ENCODE measurements at places on chromosomes 1 and 21. TPM values are rescaled to one million over a fixed set of nuclear protein-coding genes. Genes with fewer than 3 reads are reported as not detected.

Gene RPRD2
- 13.3 TPM for total RNA-seq

Gene TRAF5
- 15.9 TPM for total RNA-seq

Gene F3
- 7.4 TPM for total RNA-seq

Gene MTARC2
- total RNA-seq = 9.4 TPM

Gene PODN
- total RNA-seq = 43.3 TPM

Gene LCE1D
- total RNA-seq = not detected

Gene ILDR2
- under 0.01 TPM for total RNA-seq

Gene CRYBG2
- not detected for total RNA-seq

Gene ALX3
- not detected for total RNA-seq

Gene AMY1A
- not detected for total RNA-seq

Gene MYBPHL
- not detected for total RNA-seq

Gene OR2T33
- not detected for total RNA-seq

Gene AIM2
- total RNA-seq = 0.59 TPM

Gene FAM78B
- 0.29 TPM for total RNA-seq

Gene CFHR2
- not detected for total RNA-seq

Gene CRP
- total RNA-seq = not detected

Gene PARS2
- 7.4 TPM for total RNA-seq

Gene CAMTA1
- 38.0 TPM for total RNA-seq

Gene RGSL1
- not detected for total RNA-seq

Gene TMEM54
- 16.5 TPM for total RNA-seq

Gene LAMB3
- 9.7 TPM for total RNA-seq

Gene TFF3
- not detected for total RNA-seq

Gene EGLN1
- 32.1 TPM for total RNA-seq

Gene CR1L
- not detected for total RNA-seq

Gene OVAAL
- not detected for total RNA-seq

Gene SUSD4
- total RNA-seq = not detected

Gene MPC2
- 34.7 TPM for total RNA-seq

Gene CCDC190
- 1.1 TPM for total RNA-seq

Gene MFAP2
- 72.2 TPM for total RNA-seq

Gene ACTA1
- total RNA-seq = not detected

Gene HFM1
- 0.36 TPM for total RNA-seq

Gene ORC1
- 1.2 TPM for total RNA-seq

Gene HCRTR1
- not detected for total RNA-seq

Gene EBNA1BP2
- total RNA-seq = 50.7 TPM

Gene CCDC30
- 4.7 TPM for total RNA-seq

Gene KCNT2
- total RNA-seq = 10.5 TPM

Gene SYTL1
- total RNA-seq = under 0.01 TPM

Gene GBP6
- not detected for total RNA-seq

Gene PER3
- 24.2 TPM for total RNA-seq

Gene TTC24
- total RNA-seq = not detected

Gene CLCA1
- not detected for total RNA-seq

Gene LCK
- 0.29 TPM for total RNA-seq

Gene TRNP1
- 6.5 TPM for total RNA-seq

Gene TMCC2
- total RNA-seq = 2.9 TPM

Gene TRABD2B
- total RNA-seq = under 0.01 TPM

Gene ETV3L
- total RNA-seq = not detected

Gene DDAH1
- 89.6 TPM for total RNA-seq

Gene STPG1
- total RNA-seq = 7.4 TPM

Gene CD53
- 0.29 TPM for total RNA-seq

Gene PRKCZ
- total RNA-seq = 0.72 TPM

Gene ERG
- 0.29 TPM for total RNA-seq

Gene TEDDM1
- not detected for total RNA-seq

Gene KRTAP11-1
- not detected for total RNA-seq

Gene CRB1
- total RNA-seq = not detected

Gene DMBX1
- not detected for total RNA-seq

Gene PDZK1IP1
- total RNA-seq = not detected

Gene TIE1
- not detected for total RNA-seq

Gene LEFTY2
- total RNA-seq = not detected

Gene PLA2G2C
- total RNA-seq = not detected
